Effector memory CD4-positive, alpha-beta T cell (primary cell): ENCODE measurements at places on chromosomes 6 and 20.

DNA sequence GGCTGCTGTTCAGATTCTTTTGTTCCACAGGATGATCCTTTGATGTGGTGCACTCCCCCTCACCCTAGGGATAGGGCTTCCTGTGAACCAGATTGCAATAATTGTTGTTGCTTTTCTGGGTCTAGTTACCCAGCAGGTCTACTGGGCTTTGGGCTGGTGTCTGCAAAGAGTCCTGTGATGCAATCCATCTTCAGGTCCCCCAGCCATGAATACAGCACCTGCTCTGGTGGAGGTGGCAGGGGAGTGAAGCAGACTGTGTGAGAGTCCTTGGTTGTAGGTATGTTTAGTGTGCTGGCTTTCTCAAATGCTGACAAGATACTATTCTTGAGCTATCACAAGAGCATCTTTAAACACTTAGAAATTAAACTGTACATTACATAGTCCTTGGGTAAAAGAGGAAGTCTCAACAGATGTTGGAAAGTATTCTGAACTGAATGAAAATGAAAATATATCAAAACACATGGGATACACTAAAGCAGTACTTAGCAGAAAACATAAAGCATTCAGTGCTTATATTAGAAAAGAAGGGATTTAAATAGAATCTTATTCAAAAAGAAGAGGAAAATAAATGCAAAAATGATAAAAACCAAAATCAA, 49.1 kb upstream of the CCR6 start:
- no peak for DNase-seq
- no peaks in the 10 kb centered on the region for H3K4me1 ChIP-seq

- H3K4me1 ChIP-seq: no peaks in the 10 kb centered on the region
- no peak overlapping the region for H3K4me3 ChIP-seq
- no peaks in the 10 kb centered on the region for H3K36me3 ChIP-seq
- no peak for DNase-seq
- H3K27ac ChIP-seq: no peak overlapping the region
- H3K27me3 ChIP-seq: no peaks in the 10 kb centered on the region
Measured at GRCh38 chr20:9590189-9590588, 75.8 kb downstream of the LAMP5 start.

DNA sequence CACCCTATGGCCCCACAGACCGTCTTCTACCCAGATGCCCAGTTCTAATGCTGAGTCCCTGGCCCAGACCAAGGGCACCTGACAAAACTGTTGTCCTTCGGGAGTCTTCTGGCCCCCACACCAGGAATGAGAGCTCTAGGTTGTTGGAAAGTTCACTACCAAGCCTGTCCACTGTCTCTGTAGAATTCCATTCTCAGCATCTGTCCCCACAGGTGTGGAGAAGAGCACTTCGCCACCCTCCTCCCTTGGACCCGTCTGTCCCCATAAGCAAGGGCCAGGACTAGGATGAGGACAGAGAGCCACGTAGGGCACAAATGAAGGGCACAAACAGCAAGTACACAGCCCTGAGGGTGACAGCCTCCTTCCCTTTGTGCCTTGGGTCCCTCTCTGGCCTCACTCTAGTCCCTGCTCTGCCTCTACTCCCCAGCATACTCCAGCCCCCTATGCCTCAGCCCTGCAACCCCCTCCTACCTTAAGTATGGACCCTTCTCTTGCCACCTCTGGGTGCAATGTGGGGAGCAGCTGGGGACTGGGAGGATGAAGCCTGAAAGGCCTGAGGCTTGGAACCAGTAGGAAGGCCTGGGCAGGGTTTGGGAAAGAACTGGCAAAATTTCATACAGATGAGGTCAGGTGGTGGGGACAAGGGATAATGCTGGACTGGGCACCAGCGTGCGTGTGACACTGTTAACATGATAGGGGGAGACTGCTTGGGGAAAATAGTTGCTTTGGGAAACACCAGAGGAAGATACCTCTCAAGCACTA, 4.3 kb downstream of the LZTS3 start:
- no peak overlapping the region for H3K4me3 ChIP-seq
- H3K27me3 ChIP-seq: peaks cover 8% of the 10 kb centered on the region

DNA sequence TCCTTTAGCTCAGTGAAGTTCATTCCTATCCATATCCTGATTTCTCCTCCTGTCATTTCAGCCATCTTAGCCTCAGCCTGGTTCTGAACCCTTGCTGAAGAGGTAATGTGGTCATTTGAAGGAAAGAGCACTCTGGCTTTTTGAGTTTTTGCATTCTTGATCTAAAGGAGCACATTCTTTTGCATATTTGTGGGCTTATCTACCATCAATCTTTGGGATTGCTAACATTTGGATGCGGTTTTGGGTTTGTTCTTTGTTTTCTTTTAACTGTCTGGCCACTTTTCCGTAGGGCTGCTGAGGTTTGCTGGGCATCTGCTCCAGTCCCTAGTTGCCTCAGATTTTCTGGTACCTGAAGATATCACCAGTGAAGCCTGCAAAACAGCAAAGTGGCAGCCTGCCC, 238.3 kb downstream of the EPM2A start:
- no peak for DNase-seq
- H3K36me3 ChIP-seq: no peaks in the 10 kb centered on the region
- H3K27ac ChIP-seq: no peak overlapping the region
- H3K4me3 ChIP-seq: no peak overlapping the region
- H3K27me3 ChIP-seq: no peaks in the 10 kb centered on the region

- H3K4me3 ChIP-seq: no peak overlapping the region
- H3K27me3 ChIP-seq: no peaks in the 10 kb centered on the region
- H3K27ac ChIP-seq: no peak overlapping the region
- no peak for DNase-seq
Measured at GRCh38 chr6:119445666-119446065, 96.1 kb upstream of the MAN1A1 start.

DNA sequence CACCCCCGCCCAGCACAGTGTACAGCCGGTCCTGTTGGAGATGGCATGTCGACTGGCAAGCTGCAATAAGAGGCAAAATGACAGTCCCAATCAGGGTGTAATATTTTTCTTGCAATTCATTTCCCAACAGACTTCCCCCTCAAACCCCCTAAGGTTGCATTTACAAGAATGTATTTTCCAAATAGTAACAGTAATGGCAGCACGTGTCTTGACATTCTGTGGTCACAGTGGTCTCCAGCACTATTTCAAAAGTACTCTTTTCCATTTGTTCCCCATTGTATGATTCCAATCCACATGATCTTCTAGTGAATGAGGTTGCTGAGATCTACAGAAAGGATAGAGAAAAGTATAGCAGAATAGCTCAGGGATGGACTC, 97.8 kb upstream of the CARMIL1 start:
- H3K4me1 ChIP-seq: no peaks in the 10 kb centered on the region
- no peaks in the 10 kb centered on the region for H3K27me3 ChIP-seq

- no peaks in the 10 kb centered on the region for H3K27me3 ChIP-seq
- H3K36me3 ChIP-seq: no peaks in the 10 kb centered on the region
- DNase-seq: no peak
- no peak overlapping the region for H3K27ac ChIP-seq
Measured at GRCh38 chr6:15429141-15430110, 183.6 kb downstream of the JARID2 start.

DNA sequence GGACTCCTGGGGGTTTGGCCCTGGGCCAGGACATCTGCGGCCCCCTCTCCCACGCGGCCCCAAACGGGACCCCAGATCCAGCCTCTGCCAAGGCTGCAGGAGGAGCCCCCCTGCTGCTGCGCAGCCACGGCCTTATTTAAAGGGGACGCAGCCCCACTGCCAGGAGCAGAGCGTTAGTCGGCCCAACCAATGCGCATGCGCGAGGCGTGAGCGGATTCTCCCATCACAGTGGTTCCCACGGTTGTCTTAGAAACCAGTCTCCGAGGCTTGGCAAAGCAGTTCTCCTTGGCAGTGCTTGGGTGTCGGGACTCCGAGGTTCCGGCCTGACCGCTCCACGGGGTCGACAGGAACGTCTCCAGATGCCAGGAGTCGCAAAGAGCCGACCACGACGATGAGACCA, 288.3 kb upstream of the ZNF337 start:
- H3K4me3 ChIP-seq: peak overlapping the region; percentile 4
- no peak overlapping the region for H3K27ac ChIP-seq
- H3K27me3 ChIP-seq: no peaks in the 10 kb centered on the region
- no peaks in the 10 kb centered on the region for H3K36me3 ChIP-seq

GRCh38 chr20:46970937-46971630, 76.4 kb downstream of the EYA2 start:
- H3K4me1 ChIP-seq: no peaks in the 10 kb centered on the region
- no peaks in the 10 kb centered on the region for H3K27me3 ChIP-seq
- no peak for DNase-seq
- H3K4me3 ChIP-seq: no peak overlapping the region

DNA sequence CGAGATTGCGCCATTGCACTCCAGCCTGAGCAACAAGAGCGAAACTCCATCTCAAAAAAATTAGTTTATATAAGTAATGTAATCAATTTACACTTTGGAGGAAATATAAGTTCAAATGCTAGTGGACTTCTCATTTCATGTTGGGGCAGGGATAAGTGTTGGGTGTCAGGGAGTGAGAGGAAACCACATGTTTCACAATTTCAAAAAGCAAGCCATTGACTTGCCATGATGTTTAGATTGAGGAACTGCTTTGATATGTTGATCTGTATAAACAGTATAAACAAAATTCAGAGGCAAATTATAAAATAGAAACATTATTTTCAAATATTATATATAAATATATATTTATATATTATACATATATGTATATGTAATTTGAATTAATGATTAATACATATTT, 42.7 kb downstream of the FILIP1 start:
- no peak for DNase-seq
- no peaks in the 10 kb centered on the region for H3K27me3 ChIP-seq
- no peaks in the 10 kb centered on the region for H3K36me3 ChIP-seq
- H3K27ac ChIP-seq: no peak overlapping the region
- H3K4me3 ChIP-seq: no peak overlapping the region

- no peak overlapping the region for H3K27ac ChIP-seq
- H3K4me1 ChIP-seq: no peaks in the 10 kb centered on the region
- H3K27me3 ChIP-seq: no peaks in the 10 kb centered on the region
- DNase-seq: no peak
Measured at GRCh38 chr6:71107911-71108420, 151.1 kb upstream of the B3GAT2 start.

DNA sequence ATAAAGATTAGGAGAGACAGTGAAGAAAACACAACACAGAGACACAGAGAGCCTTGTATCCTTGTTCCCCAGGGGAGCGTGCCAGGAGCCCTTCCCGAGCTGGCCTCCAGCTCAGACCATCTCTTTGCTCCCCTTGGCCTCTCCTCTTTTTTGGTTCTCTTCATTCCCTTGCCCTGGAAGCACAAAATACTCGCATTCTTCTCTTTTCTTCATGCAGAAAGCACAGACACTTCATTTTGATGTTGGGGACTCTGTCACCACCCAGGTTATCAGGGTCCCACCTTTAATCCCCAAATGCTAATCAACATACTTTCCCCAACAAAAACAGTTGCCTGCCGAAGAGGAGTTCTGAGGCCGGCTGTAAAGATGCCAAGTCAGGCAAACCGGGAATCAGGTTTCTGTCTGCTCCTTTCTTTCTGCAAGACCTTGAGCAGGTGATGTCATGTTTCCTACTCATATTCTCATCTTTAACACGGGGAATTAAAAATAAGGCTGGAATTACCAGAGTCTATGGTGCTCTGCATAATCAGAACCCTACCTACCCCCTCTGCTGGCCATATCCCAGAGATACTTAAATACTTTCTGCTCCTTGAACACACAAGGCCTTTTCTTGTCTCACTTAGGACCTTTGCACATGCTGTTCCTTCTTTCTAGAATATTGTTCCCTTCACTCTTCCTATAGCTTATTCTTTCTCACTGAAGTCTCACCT, 21.7 kb downstream of the TGM6 start:
- no peaks in the 10 kb centered on the region for H3K4me1 ChIP-seq
- no peak for DNase-seq
- no peak overlapping the region for H3K4me3 ChIP-seq
- H3K27ac ChIP-seq: no peak overlapping the region
- no peaks in the 10 kb centered on the region for H3K36me3 ChIP-seq
- H3K27me3 ChIP-seq: no peaks in the 10 kb centered on the region

- DNase-seq: no peak
- no peaks in the 10 kb centered on the region for H3K4me1 ChIP-seq
- H3K36me3 ChIP-seq: no peaks in the 10 kb centered on the region
Measured at GRCh38 chr20:60249436-60249835, 291.2 kb downstream of the CDH26 start.

DNA sequence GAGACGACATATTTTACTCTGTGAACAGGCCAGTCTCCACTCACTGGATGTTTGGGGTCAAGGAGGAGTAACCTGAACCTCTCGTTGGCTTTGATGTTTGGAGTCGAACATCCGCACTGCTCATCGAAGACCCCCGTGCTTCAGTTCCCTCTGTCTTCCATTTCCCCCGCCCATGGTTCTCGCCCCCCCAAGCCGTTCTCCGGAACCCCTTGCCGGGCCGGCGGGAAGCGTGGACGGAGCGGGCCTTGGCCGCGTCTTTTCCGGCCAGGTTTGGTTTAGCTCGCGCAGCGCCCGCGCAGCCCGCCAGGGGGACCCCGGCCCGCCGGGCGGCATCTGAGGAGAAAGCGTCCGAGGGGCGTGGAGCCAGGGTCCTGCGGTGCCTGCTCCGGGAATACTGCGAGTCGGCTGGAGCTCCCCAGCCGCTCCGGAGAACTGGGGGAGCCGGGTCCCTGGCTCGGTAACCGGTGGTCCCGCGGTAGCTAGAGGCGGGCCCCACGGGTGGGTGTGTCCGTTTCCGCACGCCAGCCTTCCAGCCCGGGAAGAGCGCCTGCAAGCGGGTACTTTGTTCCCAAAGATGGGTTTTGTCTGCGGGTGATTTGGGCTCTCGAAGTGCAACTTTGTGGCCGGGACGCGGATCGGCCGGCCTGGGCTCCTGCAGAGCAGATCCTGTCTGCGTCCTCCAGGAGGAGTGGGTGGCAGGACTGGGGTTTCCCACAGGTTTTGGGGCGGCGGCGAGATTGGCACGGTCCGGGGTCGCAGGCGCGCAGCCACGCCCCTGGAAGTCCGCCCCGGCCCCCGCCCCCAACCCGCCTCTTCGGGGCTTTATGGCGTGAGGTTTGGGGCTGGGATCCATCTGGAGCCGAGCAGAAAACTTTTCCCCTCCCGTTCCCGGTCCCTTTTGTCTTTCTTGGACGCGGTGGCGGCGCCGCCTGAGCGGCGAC, at the start of gene TMEM200A:
Gene TMEM200A (plus strand): TSS at position 852 of the 941 bp plus-strand sequence. CDS start 74,406 bp downstream, outside the sequence.
- H3K27me3 ChIP-seq: no peaks in the 10 kb centered on the region
- H3K36me3 ChIP-seq: no peaks in the 10 kb centered on the region
- peaks cover 9% of the 10 kb centered on the region for H3K4me1 ChIP-seq
- H3K27ac ChIP-seq: peak within 1 kb of the TSS; percentile 40

DNA sequence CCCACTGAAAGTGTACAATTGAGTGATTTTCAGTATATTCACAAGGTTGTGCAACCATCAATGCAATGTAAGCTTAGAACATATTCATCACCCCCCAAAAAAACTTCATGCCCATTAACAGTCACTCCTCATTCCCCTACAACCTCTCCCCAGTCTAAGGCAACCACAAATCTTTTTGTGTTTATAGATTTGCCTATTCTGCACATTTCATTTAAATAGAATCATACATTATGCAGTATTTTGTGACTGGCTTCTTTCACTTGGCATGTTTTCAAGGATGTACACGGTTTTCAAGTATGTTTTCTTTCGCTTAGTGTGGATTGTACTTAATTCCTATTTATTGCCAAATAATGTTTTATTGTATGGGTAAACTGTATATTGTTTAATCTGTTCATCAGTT, 329.3 kb upstream of the RNF24 start:
- no peak overlapping the region for H3K4me3 ChIP-seq
- no peak for DNase-seq
- H3K27ac ChIP-seq: no peak overlapping the region

- H3K27ac ChIP-seq: no peak overlapping the region
- DNase-seq: no peak
- H3K27me3 ChIP-seq: no peaks in the 10 kb centered on the region
- H3K36me3 ChIP-seq: peaks cover 45% of the 10 kb centered on the region
Measured at GRCh38 chr20:46078954-46079353, 10.8 kb downstream of the NCOA5 start.
